ENCODE measurements at places on chromosomes 4 and X.

DNA sequence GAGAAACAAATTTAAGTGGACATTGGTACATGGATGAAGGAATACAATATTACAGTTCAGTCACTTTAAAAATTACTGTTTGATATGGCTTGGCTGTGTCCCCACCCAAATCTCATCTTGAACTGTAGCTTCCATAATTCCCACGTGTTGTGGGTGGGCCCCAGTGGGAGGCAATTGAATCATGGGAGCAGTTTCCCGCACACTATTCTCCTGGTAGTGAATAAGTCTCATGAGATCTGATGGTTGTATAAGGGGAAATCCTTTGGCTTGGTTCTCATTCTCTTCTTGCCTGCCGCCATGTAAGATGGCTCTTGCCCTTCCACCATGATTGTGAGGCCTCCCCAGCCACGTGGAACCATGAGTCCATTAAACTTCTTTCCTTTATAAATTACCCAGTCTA is 804.2 kb upstream of the FRG1 start:
- DNase-seq, result no peak

DNA sequence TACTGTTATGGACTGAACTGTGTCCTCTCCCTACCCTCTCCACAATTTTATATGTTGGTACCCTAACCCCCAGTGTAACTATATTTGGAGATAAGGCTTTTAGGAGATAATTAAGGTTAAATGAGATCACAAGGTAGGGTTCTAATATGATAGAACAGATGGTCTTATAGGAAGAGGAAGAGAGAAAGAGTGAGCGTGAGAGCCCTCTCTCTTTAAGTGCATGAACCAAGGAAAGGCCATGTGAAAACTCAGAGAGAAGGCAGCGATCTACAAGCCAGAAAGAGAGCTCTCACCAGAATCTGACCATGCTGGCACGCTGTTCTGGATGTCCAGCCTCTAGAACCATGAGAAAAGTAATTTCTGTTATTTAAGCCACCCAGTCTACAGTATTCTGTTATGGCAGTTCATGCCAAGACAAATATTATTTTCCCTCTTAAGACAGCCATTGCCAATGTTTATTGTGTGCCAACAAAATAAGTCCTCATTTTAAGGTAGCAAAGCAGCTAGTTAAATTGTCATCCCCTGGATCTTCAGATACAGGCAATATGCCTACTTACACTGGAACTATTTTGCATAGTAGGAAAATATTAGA is 336.2 kb downstream of the MID1IP1 start:
- no peak for DNase-seq

DNA sequence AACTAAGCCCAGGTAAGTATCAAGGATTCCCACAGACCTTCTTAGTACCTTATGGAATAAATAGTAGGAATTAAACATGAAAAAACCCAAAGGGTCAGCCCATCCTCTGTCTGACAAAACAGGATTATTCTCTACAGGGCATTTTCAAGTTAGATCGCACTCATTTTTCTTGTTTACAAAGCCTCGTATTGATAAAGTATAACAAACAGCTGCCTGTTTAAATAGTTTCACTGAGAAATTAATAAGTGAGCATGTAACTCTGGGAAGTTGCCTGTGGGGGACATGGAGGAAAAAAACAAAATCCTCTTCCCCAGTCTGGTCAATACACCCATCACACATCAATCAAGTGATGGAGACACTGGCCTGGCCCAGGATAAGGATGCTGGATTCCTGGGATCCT is 48.5 kb downstream of the MAML3 start:
- DNase-seq, result no peak

- no peak for DNase-seq
Measured at GRCh38 chr4:182067828-182068227, 175.4 kb upstream of the TENM3 start.

GRCh38 chr4:179130122-179130714 is 1688.0 kb upstream of the AGA start:
- DNase-seq, result no peak

DNA sequence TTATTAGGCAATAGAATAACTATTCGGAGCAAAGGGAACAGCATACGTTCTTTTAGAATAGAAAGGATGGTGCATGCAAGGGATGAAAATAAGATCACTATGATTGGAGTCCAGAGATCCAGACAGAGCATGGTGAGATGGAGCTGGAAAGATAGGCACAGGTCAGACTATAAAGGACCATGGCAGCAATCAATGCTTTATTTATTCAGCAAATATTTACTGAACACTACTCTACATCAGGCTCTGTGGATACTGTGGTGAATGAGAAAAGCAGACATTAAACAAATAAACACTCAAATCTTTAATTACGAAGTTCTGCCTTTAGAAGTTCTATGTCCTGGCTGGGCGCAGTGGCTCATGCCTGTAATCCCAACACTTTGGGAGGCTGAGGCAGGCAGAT is 44.7 kb upstream of the ACSL4 start:
- no peak for DNase-seq

All from CD4-positive, alpha-beta T cell treated with Interleukin-1 beta for 1 hour (primary cell).